Muscle of back (tissue), 13 donors: ENCODE measurements at places on chromosomes 3 and 15.

GRCh38 chr3:86792316-86792715, 198.6 kb downstream of the VGLL3 start:
- no peak for DNase-seq

DNA sequence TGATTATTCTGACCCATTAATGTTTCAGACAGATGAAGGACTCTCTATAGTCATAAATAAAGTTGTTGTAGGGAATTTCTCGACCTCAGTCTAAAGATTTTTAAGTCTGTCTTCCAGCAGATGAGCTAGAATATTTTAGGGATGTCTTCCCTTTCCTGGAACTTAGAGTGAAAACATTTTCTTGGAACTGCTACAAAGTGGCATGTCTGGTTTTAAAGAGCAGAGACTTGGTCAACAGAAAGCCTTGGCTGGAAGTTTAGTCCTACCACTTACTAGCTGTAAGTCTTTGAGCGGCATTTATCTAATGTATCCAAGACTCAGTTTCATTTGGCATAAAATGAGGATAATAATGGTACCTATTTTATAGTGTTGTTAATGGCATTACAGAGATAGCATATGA, 120.0 kb upstream of the TGFBR2 start:
- no peak for DNase-seq

- DNase-seq, result no peak
Measured at GRCh38 chr3:126417981-126418530, 23.3 kb downstream of the CFAP100 start.

DNA sequence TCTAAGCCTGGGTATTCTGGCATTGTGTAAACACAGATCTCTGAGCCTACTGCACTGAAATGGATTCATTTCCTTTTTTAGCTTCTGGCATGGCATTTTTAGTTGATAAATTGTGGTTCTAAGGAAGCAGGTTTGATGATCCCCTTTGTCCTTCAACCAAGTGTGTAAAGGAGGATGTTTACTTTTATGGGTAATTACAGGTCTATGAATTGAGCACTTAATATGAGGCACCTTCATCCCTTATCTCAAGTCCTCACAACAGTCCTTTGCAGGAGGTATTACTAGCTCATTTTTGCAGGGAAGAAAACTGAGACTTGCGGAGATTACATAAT, 30.8 kb upstream of the ZBTB38 start:
- no peak for DNase-seq

DNA sequence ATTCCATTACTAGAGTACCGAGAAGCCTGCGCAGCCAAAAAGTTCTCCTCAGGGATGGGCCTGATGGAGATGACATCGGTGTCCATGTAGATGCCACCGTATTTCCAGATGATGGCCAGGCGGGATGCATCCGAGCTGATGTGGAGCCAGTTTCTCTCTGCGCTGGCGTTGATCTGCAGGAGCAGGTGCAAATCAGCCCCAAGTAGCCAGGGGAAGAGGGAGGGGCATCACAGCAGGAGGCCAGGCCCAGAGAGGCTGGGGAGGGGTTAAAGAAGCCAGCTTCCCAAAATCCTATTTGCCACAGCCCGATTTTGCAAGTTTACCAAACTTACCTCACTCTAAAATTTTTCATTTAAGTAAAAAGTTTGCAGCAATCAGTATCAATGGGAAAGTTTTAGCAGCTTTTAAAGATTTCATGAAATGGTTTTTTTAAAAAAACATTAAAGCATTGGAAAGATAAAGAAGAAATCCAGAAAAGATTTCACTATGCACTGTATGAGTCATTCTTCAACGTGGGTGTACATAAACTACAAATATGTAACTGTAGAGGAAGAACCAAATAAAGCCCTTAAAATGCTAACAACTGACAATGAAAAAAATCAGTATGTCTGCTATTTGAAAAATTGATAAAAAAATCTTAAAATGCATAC, 7.4 kb downstream of the A4GNT start:
- peak; percentile 27 for DNase-seq

DNA sequence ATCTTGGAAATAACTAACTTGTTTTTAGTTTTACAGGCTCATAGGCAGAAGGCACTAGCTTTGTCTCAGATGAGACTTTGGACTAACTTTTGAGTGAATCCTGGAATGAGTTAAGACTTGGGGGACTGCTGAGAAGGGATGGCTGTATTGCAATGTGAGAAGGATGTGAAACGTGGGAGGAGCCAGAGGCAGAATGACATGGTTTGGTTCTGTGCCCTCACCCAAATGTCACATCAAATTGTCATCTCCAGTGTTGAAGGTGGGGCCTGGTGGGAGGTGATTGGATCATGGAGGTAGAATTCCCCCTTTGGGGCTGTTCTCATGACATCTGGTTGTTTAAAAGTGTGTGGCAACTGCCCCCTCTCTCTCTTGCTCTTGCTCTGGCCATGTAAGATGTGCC, 28.8 kb upstream of the CCDC50 start:
- no peak for DNase-seq

- DNase-seq, result no peak
Measured at GRCh38 chr15:36161771-36162212, 417.6 kb upstream of the CDIN1 start.

GRCh38 chr3:66354001-66354400, 133.2 kb downstream of the SLC25A26 start:
- DNase-seq, result no peak
